ENCODE measurements at places on chromosomes 6 and 20.

- no peak for DNase-seq
Observed at GRCh38 chr6:307874-308273, 15.6 kb downstream of the DUSP22 start.

DNA sequence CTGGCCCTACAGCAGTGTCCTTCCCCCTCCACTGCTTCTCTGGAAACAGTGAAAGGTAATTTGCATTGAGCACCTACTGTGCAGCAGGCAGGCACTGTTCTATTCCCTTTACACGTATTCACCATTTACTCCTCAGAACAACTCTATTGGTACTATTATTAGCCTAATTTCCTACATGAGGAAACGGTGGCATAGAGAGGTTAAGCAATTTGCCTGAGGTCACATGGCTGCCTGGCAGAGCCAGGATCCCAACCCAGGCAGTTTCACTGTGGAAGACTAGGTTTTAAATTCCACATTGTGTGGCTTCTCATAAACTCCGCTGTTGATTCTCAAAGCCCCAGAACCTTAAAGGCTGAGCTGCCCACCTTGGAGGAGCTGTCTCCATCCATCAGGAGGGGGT lies 72.7 kb downstream of the CLIC5 start:
- DNase-seq, result no peak

DNA sequence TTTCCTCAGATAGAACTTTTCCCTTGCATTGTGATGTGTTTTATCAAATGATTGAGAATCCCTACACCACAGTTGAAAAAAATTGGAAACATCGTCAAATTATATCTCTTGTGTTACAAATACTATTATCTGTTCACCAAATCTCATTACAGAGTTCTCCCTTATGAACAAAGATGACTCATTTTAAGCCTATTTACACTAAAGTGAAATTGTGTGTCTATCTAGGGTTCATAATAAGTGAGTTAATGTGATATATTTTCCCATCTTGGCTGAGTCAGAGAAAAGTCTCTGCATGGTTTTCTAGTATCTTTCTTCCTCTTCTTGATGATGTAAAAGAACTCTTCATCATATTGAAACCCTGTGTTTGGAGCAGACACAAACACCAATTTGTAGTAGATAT lies 1263.3 kb upstream of the EYS start:
- no peak for DNase-seq

GRCh38 chr6:153591159-153591558 lies 447.9 kb upstream of the OPRM1 start:
- no peak for DNase-seq

GRCh38 chr20:46343348-46343974 lies 35.2 kb upstream of the CDH22 start:
- no peak for DNase-seq

- no peak for DNase-seq
Observed at GRCh38 chr20:57995381-57995977, 233.0 kb downstream of the ANKRD60 start.

DNA sequence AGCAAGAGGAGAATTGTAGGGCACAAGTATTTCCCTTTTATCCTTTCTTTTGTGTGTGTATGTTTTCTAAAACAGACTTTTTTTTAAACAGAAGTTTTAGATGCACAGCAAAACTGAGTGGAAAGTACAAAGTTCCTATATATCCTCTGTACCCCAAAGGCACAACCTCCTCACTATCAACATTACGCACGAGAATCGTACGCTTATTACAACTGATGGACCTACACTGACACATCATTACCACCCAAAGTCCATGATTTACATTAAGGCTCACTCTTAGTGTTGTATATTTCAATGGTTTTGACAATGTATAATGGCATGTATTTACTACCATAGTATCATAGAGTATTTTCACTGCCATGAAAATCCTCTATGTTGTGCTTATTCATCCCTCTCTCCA lies 32.6 kb downstream of the MAN1A1 start:
- DNase-seq, result no peak

DNA sequence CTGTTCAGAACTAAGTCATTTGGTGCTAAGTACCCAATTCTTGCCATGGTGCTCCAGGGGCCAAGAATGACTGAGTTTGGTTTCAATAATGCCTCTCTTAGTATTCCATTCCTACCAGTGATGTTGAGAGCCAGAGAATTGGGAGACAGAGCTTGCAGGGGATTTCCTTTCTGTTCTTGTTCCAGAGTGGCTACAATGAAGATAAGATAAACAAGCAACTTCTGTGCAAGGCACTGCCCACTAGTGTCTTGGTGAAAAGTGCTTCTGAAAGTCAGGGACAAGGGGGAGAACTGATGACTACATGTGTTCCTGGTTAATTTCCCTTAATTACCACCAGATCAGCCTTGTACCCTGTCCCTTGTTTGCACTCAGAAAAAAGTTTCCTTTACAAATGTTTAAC lies 421.6 kb downstream of the BCKDHB start:
- DNase-seq, result no peak

DNA sequence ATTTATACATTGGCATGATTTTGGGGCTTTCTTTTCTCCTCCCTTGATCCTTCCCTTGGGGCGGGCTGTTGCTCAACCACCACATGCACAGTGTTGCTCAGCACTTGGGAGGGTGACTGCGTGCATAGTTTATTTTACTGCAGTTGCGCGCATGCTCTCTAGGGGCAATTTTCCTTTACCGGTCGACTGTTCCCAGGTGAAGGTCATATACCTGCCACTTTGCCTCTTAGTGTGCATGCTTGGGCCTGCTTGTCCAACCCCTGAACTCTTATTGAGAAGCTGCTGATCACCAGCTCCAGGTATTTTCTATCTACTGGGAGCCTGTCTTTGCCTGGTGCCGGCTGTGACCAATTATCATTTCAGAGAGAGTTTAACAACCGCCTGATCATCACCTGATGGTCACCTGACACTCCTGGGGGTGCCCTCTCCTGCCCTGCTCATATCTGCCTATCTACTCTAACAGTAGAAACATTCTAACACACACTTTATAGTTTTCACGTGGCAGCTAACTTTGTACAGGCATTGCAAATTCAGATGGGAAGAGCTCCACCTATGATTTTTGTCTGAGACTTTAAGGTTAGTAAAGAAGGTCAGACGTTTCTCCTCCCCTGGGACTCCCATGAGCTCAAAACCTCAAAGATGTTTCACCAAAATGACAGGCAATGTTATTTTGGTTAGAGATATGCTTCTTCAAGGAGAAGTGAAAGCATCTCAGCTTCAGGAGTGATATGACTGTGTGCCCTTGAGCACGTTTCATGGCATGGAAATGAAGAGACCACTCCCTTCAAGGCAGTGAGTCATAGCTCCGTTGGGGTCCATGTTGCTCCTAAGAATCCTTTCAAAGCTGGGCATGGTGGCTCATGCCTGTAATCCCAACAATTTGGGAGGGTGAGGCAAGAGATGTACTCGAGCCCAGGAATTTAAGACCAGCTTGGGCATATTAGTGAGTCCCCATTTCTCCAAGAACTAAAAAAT lies 227.5 kb upstream of the MYLIP start:
- DNase-seq, result no peak

- DNase-seq, result no peak
Observed at GRCh38 chr20:38135651-38136420, 29.2 kb downstream of the TGM2 start.

GRCh38 chr20:1535420-1536175 lies 21.9 kb downstream of the SIRPD start:
- no peak for DNase-seq
